ENCODE measurements at places on chromosomes 4 and X. TPM values are rescaled to one million over a fixed set of nuclear protein-coding genes. Genes with fewer than 3 reads are reported as not detected.

The ADGRL3 gene
- 1.8 TPM for total RNA-seq

The MAGEA2 gene
- total RNA-seq, result 7.7 TPM

The S100P gene
- not detected for total RNA-seq

- DNase-seq, result peak; percentile 8
Measured at GRCh38 chrX:140744085-140744484, 34.5 kb downstream of the LINC00632 start.

DNA sequence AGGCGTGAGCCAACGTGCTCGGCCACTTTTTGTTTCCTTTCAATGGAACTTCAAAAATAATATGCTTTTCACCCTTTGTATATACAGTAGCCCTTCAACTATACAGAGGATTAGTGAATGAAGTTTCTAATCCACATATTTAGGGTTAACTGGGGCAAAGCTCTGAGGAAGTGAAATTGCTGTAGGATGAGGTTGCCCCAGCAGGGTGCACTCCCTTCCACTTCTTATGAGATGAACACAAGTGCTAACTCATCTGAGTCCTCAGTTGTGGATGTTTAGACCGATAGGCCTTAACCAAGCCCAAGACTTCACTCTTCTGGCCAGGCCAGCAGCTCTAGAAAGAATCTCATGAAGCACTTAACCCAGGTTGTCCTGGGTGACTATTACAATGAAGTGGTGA lies 29.1 kb upstream of the CT55 start:
- DNase-seq, result no peak

The FRAS1 gene
- total RNA-seq, result 1.9 TPM

The MCF2 gene
- 0.11 TPM for total RNA-seq

GRCh38 chrX:116246261-116246660 lies 75.7 kb downstream of the AGTR2 start:
- no peak for DNase-seq

The RHOXF2 gene
- not detected for total RNA-seq

The MAP3K15 gene
- 0.57 TPM for total RNA-seq

The CXCL6 gene
- 0.06 TPM for total RNA-seq

GRCh38 chr4:87078987-87079486 lies 141.4 kb downstream of the KLHL8 start:
- no peak for DNase-seq

DNA sequence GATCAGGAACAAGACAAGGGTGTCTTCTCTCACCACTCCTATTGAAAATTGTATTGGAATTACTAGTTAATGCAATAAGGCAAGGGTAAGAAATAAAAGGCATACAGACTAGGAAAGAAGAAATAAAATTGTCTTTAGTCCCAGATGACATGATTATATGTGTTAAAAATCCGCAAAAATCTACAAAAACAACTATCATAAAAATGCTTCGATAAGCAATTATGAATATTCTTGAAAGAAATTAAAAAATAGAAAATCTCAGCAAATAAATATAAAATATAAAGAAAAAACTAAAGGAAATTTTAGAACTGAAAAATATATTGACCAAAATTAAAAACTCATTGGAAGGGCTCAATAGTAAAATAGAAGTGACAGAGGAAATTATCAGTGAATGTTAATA lies 243.3 kb downstream of the ZNF674 start:
- DNase-seq, result no peak

The HNRNPDL gene
- total RNA-seq, result 252 TPM
